ENCODE measurements at places on chromosomes 5 and 9. TPM values are rescaled to one million over a fixed set of nuclear protein-coding genes. Genes with fewer than 3 reads are reported as not detected.

GMCL2 gene
- total RNA-seq = not detected

ANKS6 gene
- total RNA-seq = 11.2 TPM

DRD1 gene
- not detected for total RNA-seq

GFRA3 gene
- 0.32 TPM for total RNA-seq

FOXD4L5 gene
- 0.09 TPM for total RNA-seq

TRIM32 gene
- total RNA-seq = 15.7 TPM

PTGER4 gene
- total RNA-seq = 30.4 TPM

PCDHA5 gene
- total RNA-seq = not detected

GABRA1 gene
- not detected for total RNA-seq

SLC28A3 gene
- total RNA-seq = 0.37 TPM

SLF1 gene
- total RNA-seq = 12.7 TPM

PCDHGC5 gene
- not detected for total RNA-seq

ZDHHC11B gene
- total RNA-seq = 0.07 TPM

ACSL6 gene
- total RNA-seq = 34.0 TPM

PCDHGA12 gene
- total RNA-seq = 0.11 TPM

PCDHA9 gene
- not detected for total RNA-seq

PCDHGB1 gene
- total RNA-seq = 0.48 TPM

ENG gene
- 27.5 TPM for total RNA-seq

KIF20A gene
- 28.1 TPM for total RNA-seq

GPX8 gene
- not detected for total RNA-seq

FOXD4L6 gene
- 0.18 TPM for total RNA-seq

CDH18 gene
- total RNA-seq = not detected

ANKRD34B gene
- not detected for total RNA-seq

ADAMTS13 gene
- total RNA-seq = 1.5 TPM

IFNB1 gene
- not detected for total RNA-seq

CXCL14 gene
- total RNA-seq = not detected

MOB3B gene
- total RNA-seq = 0.94 TPM

PCDHB16 gene
- total RNA-seq = not detected

SLC46A2 gene
- not detected for total RNA-seq

NUTM2G gene
- total RNA-seq = not detected

TMEM252 gene
- not detected for total RNA-seq

ANKHD1 gene
- 119 TPM for total RNA-seq

COL5A1 gene
- total RNA-seq = 0.11 TPM

SLC36A3 gene
- total RNA-seq = not detected

SLC4A9 gene
- total RNA-seq = not detected

PCDHB15 gene
- total RNA-seq = not detected

SHOC1 gene
- not detected for total RNA-seq

OR1J2 gene
- total RNA-seq = not detected

SPEF2 gene
- 10.0 TPM for total RNA-seq

FCN2 gene
- total RNA-seq = not detected

CFAP157 gene
- 0.18 TPM for total RNA-seq

UBTD2 gene
- total RNA-seq = 6.6 TPM

CDKN2B-AS1 gene
- total RNA-seq = 0.82 TPM

FAM163B gene
- total RNA-seq = not detected

HAPLN1 gene
- total RNA-seq = not detected

MYMK gene
- total RNA-seq = not detected

CCL27 gene
- 0.55 TPM for total RNA-seq

NANS gene
- 63.4 TPM for total RNA-seq

PRUNE2 gene
- total RNA-seq = 0.27 TPM

PCDHA12 gene
- not detected for total RNA-seq

PNPLA7 gene
- 1.6 TPM for total RNA-seq

RALGDS gene
- total RNA-seq = 78.8 TPM

OLFML2A gene
- 0.11 TPM for total RNA-seq

CCL21 gene
- total RNA-seq = not detected

NREP gene
- 34.9 TPM for total RNA-seq

GARIN3 gene
- total RNA-seq = 0.30 TPM

All from activated T-helper 2 cell treated with anti-CD3 and anti-CD28 coated beads, Interferon-gamma antibody, Interleukin-2, Interleukin-4, amounts not matched to agents 10 μg/mL and 5 μg/mL and 100 μg/mL, durations not matched to agents 14 hours and 24 hours and 36 hours (primary cell).